ENCODE measurements at places on chromosomes 3 and 15.
A peak's percentile ranks its signal among the peaks of the same experiment; 100 is the strongest.

DNA sequence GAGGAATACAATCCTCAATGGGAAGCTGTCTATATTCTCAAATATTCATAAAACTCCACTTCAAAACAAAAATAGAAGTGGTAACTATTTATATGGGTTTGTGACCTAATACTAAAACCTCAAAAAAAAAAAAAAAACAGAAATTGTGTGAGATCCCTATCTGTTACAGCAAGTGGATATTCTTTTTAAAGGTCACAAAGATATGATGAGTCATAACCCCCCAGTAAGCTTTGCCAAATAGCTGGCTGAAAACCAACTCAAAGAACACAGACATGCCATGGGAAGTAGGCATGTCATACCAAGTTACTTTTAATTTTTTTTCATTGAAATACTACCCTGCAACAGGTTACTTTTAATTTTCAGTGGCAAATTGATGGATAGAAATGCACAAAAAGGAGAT, 62.5 kb downstream of the CBLB start:
- peak; percentile 24 for DNase-seq

DNA sequence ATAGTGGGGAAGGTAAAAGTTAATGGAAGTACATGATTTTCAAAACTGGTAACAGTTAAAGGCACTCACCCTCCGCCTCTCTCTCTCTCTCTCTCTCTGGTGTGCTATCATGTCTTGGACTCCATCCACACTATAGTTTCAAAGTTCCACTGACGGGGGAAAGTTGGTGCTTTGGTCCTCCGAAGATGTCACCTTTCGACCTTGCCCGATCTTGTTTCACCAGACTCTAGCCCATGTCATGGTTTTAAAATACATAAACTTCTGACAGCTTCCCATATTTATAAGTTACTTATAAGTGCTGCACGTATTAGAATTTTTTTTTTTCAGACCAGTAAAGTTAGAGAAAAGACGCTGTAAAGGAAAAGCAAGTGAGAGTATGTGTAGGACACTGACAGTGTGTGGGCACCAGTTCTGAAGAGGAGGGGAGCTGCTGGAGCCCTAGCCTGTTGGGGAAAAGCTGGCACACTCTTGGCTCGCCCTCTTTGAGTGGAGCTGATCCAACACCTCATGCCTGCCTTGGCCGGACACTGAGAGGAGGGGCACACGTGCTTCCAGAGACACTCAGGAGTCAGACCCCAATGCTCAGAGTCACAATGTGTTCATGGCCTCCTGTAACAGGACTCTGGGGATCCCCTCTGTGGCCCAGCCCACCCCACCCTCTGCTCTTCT, 200.5 kb upstream of the TPM1 start:
- no peak for DNase-seq

GRCh38 chr3:10547841-10548783, 42.7 kb upstream of the ATP2B2 start:
- no peak for DNase-seq

- no peak for DNase-seq
These were observed 15.6 kb downstream of the RTP2 start for GRCh38 chr3:187686621-187687273.

DNA sequence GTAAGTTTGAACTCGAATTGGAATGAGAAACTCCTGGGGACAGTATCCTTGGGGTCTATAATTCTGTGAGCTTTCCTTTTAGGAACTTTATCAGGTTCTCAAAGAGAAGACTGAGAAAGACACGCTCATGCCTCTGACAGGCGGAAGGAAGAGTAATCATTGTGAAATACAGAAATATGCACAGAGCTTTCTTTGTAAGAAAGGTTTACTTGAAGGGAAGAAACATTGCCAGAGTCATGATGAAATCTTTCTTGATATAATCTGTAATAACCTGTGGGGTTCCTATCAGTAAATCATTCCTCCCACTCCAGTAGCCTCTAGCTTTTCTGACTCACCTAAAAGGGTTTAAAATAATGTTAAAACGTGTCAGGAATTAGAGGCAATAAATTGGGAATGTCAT, 83.6 kb upstream of the CCDC39 start:
- DNase-seq: no peak

- no peak for DNase-seq
These were observed 15.9 kb downstream of the CEP70 start for GRCh38 chr3:138578141-138578540.

All from GM13976 (cell line).